ENCODE measurements at places on chromosomes 16 and 17.

- DNase-seq = no peak
These were observed 45.1 kb downstream of the SF3B3 start for GRCh38 chr16:70568601-70569237.

GRCh38 chr17:45308016-45308365 is 8.8 kb downstream of the MAP3K14 start:
- DNase-seq = no peak

DNA sequence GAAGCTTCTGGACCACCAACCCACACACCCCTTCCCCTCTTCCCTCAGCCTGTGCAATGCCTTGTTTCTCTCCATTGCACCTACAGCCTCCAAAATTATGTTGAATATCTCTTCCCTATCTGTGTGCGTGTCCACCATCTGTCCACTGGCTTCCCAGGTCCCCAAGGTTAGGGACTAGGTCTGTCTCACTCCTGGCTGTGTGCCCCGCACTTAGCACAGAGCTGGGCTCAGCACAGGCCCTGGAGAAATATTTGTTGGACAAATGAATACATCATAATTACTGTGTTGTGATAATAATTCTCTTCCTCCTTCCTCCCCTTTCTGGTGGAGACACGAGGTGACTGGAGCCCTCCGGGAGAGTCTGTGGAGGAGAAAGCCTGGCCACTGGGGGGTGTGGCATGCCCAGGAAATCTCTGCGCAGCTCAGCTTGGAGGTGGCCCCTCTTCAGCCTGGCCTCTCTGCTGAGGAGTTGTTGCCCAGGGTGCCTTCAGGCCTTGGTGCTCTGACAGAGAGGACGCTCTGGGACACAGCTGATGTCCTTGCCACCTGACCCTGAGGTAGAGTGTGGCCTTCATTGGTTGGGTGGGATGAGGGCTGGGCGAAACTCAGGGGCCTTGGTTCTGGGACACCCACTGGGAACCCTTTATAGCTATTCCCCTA is 3.3 kb upstream of the BRD7 start:
- DNase-seq = no peak

GRCh38 chr17:60293580-60294335 is 98.2 kb downstream of the USP32 start:
- DNase-seq = no peak

DNA sequence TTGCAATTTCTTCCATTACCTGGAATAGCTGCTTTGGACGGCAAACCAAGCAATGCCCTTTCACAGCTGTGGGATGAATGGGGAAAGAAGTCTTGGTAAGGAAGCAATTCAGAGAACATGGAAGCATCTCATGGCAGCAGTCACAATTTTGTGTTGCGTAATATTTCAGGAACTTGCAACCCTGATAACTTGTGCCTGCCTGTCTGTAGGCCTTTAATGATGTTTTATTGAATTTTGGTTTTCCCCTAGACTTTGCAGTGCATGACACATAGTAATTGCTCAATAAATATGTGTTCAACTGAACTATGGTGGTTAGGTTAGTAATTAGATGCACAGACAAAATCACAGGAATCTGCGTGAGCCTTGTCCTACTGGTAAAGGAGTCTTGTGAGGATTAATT is 439.5 kb downstream of the WWOX start:
- DNase-seq = no peak

- DNase-seq = no peak
These were observed 9.8 kb downstream of the UNC13D start for GRCh38 chr17:75834279-75834920.

GRCh38 chr17:68602289-68602688 is 1.1 kb upstream of the FAM20A start:
- no peak for DNase-seq

DNA sequence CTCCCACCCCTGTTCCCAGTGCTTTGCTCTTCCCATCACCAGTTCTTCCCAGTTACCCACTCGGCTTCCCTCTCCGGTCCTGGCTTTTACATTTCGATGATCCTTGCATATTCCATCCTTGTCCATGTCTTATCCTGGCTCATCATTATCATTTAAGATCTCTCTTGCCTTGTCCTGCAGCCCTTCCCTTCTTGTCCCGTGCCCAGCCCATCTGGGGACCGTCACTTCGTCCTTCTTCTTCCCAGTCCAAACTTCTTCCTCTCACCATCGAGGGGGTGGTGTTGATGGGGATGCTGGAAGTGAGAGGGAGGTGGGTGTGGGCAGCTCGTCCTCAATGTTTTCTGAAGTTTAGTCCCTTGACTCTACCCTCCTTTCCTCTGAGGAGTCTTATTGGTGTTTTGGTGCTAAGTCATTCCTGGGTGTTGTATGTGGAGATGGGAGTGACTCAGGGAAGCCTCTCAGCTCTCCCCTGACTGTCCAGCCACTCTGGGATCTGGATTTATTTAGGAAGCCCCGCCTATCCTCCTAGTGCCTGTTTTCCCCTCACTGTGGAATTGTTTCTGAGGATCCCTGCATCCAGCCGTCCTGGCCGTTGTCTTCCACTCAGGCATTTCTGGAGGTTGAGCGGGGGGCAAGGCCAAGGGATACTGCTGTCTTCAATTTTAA is 975 bp downstream of the SNX29 start:
- no peak for DNase-seq

DNA sequence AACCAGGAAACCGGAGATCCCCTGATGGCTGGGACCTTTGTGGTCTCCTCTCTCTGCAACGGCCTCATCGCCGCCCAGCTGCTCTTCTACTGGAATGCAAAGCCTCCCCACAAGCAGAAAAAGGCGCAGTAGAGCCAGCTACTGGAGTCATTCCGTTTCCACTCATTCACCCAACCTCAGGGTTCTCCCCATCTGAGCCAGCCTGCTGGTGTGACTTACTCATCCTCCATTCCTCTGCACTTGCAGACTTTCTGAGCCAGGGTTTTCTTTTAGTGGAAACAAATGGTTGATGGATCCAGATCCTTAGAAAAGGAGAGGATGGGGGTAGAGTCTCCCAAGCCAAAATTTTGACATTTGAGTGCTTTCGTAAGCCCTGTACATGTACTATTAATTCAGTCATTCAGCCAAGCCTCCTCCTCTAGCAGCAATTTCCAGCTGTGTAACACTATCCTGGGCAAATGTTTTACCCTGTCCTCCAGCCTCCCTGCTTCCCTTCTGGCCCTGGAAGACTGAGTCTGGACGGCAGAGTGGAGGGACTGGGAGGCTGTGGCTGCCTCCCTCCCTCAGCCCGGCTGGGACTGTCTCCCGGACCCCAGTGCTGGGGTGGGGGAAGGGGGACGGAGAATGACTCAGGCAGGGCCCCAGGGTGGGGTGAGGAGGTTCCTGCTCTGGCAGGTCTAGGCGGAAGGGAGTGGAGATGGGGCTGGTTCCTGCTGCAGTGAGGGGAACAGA is 2.3 kb downstream of the SOX15 start:
- no peak for DNase-seq

DNA sequence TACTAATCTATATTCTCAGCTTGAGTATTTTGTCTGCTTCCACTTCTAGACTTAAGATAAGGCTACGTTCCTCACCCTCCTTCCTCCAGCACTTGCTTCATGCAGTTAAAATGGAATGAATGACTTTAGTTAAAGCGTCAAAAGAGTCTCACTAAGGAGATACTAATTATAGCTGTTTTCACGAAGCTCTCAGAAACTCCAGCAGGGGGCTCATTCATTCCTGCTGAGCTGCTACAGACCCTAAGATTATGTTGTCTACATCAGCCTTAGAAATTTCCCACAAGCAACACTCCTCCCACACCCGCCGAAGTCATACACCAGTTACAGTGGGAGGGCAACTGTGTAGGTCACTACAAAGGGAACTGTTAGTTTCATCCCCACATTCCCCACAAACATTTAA is 57.0 kb upstream of the KIFC3 start:
- no peak for DNase-seq

- no peak for DNase-seq
These were observed 85.1 kb upstream of the TBX2 start for GRCh38 chr17:61314368-61315078.

DNA sequence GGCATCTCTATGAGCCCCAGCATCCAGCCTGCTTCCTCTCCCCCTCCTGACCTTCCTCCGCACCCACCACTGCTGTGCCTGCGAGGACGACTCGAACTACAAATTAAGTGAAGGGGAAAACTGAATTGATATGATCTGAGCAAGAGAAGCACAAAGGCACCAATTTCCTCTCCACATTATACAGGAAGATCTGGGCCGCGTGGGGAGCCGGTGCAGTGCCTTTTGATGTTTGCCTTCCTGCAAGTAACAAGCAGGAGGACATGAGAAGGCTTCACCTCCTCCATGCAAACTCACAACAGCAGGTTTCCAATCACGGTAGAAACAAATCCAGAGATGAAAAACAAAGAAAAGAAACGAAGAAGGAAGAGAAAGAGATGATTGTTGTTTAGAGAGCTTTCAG is 57.8 kb upstream of the MMP2 start:
- DNase-seq = no peak

- no peak for DNase-seq
These were observed 8.1 kb downstream of the BTBD17 start for GRCh38 chr17:74353446-74354060.

DNA sequence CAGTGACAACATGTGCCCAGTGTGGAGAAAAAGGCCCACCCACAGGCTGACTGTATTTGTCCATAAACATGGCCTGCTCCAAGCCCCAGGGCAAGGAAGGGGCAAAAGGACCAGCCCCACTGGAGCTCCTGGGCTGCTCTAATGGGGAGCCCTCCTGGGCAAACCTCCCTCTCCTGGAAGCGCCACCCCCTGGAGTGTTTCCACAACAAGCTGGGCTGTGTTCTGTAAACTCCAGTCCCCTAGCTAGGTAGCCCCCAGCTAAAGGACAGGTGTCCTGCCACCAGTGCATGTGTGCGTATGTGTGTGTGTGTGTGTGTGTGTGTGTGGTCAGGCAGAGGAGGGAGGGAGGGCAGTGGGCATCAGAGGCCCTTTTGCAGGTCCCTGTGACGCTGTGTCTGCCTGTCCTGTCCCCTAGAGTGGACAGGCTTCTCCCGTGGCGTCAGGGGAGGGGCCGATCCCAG is 11.3 kb upstream of the STAC2 start:
- DNase-seq = no peak

GRCh38 chr17:39955726-39956225 is 7.0 kb upstream of the GSDMA start:
- DNase-seq = no peak

- no peak for DNase-seq
These were observed 700 bp downstream of the CCDC43 start for GRCh38 chr17:44688675-44689476.

Data from stimulated activated CD4-positive, alpha-beta T cell treated with anti-CD3 and anti-CD28 coated beads, Interleukin-1b, Interleukin-23, amount 100 ng/mL, for 1 hour (primary cell).